ENCODE measurements at places on chromosomes 6 and 20. TPM values are rescaled to one million over a fixed set of nuclear protein-coding genes. Genes with fewer than 3 reads are reported as not detected.

Gene GJA1
- total RNA-seq = 59.4 TPM

Gene C20orf173
- total RNA-seq = not detected

Gene ERVFRD-1
- not detected for total RNA-seq

Gene SLC32A1
- total RNA-seq = not detected

Gene HM13
- total RNA-seq = 67.9 TPM

Gene ASXL1
- 49.2 TPM for total RNA-seq

Gene MOG
- not detected for total RNA-seq

Gene SLC52A3
- 0.03 TPM for total RNA-seq

Gene TCP11
- total RNA-seq = not detected

Gene ADTRP
- 3.9 TPM for total RNA-seq

Gene RAET1E
- 1.0 TPM for total RNA-seq

Gene ZNF343
- total RNA-seq = 8.5 TPM

Gene PRDM13
- not detected for total RNA-seq

Gene POPDC3
- total RNA-seq = 45.7 TPM

Gene BYSL
- 14.1 TPM for total RNA-seq

Gene AVP
- not detected for total RNA-seq

Gene LCA5
- total RNA-seq = 1.7 TPM

Gene VGLL2
- total RNA-seq = not detected

Gene HLA-DQA2
- total RNA-seq = not detected

Gene TMEM14A
- total RNA-seq = 108 TPM

Gene PLEKHG1
- total RNA-seq = 0.48 TPM

Gene APOM
- total RNA-seq = 4.2 TPM

Gene GSTA3
- total RNA-seq = not detected

Gene HLA-DOB
- not detected for total RNA-seq

Gene PTK7
- total RNA-seq = 84.6 TPM

Gene CFB
- total RNA-seq = 4.0 TPM

Gene DDAH2
- 134 TPM for total RNA-seq

Gene VNN1
- 0.71 TPM for total RNA-seq

Gene PPP1R16B
- 0.14 TPM for total RNA-seq

Gene CRIP3
- total RNA-seq = not detected

Gene VPS52
- total RNA-seq = 23.2 TPM

Gene DEFB129
- total RNA-seq = not detected

Gene TMEM217
- total RNA-seq = 3.2 TPM

Gene KHDRBS2
- not detected for total RNA-seq

Gene C20orf96
- 3.8 TPM for total RNA-seq

Gene SLC16A10
- 0.41 TPM for total RNA-seq

Gene KCNK16
- not detected for total RNA-seq

Gene SEC63
- total RNA-seq = 11.5 TPM

Gene SLC17A3
- total RNA-seq = not detected

Gene TP53TG5
- total RNA-seq = not detected

Gene BPIFB4
- not detected for total RNA-seq

Gene C20orf202
- not detected for total RNA-seq

Gene NMBR
- not detected for total RNA-seq

Gene WFDC12
- not detected for total RNA-seq

Gene TFAP2A
- total RNA-seq = 5.2 TPM

Gene LKAAEAR1
- total RNA-seq = 0.24 TPM

Gene AKIRIN2
- total RNA-seq = 16.7 TPM

Gene FERMT1
- 7.0 TPM for total RNA-seq

Gene SMLR1
- not detected for total RNA-seq

Gene SLC25A27
- 0.02 TPM for total RNA-seq

Gene SOBP
- not detected for total RNA-seq

Gene DUSP15
- total RNA-seq = 2.5 TPM

Gene STMND1
- total RNA-seq = 0.22 TPM

Gene OR12D3
- not detected for total RNA-seq

Gene DOP1A
- 7.4 TPM for total RNA-seq
